Activated naive CD4-positive, alpha-beta T cell treated with anti-CD3 and anti-CD28 coated beads, Interleukin-2, amount 10 ng/mL, durations not matched to agents 7 days and 5 days (primary cell): ENCODE measurements at places on chromosomes 1 and 21.

GRCh38 chr1:180585994-180586359, 27.2 kb downstream of the OVAAL start:
- DNase-seq: no peak

DNA sequence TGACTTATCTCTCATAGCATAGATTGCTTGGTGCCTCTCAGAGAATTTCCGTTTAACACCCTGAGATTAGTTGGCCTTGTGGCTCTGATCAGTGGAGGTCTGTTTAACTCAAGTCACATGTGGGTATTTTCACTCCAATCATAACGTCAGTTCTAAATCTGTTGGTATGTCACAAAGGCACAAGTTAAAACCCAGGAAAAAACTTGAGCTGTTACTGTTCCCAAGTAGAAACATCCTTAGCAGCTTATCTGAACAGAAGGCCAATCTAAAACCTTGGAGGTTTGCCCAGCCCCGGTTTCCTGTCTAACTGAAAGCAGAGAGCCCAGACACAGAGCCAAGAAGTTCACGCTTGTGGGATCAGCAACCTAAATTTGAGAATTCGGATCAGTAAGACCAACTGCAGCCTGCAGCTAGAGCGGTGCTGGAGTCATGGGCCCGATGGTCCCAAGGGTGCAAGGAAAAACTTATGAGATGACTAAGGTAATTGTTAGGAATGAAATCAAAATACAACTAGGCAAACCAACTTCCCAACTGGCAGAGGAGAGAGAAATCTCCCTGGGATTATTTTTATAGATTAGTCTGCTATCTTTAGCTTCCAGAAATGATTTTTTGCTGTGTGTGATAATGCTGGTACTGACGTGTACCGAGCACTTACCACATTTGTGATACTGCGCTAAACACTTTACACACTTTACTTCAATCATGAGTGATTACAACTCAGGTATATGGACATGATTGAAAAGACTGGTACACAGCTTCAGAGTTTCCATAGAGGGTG, 90.2 kb upstream of the C1orf21 start:
- DNase-seq: no peak

- DNase-seq: peak; percentile 37
Measured at GRCh38 chr1:110686188-110686587, 11.4 kb upstream of the KCNA3 start.

- DNase-seq: peak; percentile 37
Measured at GRCh38 chr1:3727042-3727824, 25.0 kb upstream of the CCDC27 start.

GRCh38 chr1:154154534-154155191, at the start of gene NUP210L:
TSS of gene NUP210L (minus strand) at chr1:154155073.
- DNase-seq: no peak

DNA sequence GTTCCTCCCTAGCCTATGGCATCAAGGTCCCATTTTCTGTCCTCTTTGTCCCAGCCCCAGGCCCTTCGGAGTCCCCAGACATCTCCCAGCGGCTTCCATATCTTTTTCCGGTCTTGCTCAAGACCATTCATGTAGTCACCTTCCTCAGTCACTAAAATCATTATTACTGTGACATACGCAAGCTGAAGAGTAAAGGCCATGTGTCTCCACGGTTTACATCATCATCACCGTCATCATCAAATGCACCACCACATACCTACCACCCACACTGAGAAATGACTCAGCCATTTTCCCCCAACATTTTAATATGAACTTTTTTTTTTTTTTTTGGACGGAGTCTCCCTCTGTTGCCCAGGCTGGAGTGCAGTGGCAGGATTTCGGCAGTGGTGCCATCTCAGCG, 43.4 kb downstream of the FHAD1 start:
- no peak for DNase-seq

DNA sequence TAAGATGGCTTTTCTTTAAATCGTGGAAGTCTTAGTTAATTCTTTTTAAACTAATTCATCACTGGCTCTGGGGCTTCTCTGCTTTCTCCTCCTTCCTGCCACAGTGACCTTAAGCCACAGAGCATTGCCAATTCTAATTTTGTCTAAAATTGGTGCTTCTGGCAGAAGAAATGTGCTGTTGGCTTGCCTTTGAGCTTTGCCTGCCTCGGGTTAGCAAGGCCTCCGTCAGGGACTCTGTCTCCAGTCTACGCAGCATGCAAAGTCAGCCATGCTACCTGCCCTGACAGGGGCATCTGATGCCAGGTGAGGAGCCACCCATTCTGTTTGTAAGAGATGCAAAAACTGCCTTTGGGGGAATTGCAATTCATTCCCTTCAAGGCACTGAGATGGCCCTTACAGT, 25.2 kb downstream of the CLDN14 start:
- no peak for DNase-seq

DNA sequence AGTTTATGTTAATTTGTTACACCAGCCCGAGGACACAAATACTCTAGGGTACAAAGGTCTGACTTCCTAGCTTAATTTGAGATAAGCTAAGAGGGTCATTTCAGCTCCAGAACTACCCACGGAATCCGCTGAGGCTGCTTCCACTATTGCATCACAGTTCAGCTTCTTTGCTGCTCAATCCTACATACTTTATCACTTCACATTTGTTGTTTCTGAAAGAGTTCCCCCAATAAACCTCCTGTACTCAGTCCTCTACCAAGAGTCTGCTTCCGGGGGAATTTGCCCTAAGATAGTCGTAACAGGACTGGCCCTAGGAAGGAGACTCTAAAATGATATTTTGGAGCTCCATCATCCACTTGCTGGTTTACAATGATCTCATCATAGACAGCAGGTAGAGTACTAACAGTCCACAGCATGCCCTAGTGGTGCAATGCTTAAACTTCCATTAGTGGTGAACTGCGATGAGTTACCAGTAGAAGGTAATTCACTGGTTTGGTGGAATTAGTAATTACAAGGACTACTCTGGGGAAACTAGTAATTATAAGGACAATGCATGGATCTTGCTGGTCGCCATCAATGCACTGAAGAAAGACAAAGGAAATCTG, 229.3 kb downstream of the USH2A start:
- DNase-seq: no peak

- no peak for DNase-seq
Measured at GRCh38 chr1:243792401-243792800, 57.6 kb downstream of the AKT3 start.

DNA sequence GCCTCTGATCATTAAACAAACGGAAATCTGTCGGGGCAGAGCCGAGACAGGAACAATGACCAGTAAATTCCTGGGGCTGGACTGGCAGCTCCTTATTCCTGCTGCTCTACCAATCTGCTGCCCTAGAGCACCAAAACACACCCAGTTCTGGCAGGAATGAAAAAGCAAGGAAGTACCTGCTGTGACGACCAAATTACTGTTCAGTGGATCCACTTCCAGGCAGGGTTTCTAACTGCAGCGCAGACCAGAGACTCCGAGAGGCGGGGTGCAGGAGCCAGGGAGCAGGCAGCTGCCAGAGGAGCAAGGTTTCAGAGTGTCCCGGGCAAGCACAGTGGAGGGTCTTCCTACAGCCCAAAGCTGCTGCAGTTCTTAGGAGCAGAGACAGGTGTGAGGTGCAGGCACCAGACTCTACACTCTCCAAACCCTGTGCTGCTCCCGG, 32.4 kb downstream of the KANK4 start:
- no peak for DNase-seq

DNA sequence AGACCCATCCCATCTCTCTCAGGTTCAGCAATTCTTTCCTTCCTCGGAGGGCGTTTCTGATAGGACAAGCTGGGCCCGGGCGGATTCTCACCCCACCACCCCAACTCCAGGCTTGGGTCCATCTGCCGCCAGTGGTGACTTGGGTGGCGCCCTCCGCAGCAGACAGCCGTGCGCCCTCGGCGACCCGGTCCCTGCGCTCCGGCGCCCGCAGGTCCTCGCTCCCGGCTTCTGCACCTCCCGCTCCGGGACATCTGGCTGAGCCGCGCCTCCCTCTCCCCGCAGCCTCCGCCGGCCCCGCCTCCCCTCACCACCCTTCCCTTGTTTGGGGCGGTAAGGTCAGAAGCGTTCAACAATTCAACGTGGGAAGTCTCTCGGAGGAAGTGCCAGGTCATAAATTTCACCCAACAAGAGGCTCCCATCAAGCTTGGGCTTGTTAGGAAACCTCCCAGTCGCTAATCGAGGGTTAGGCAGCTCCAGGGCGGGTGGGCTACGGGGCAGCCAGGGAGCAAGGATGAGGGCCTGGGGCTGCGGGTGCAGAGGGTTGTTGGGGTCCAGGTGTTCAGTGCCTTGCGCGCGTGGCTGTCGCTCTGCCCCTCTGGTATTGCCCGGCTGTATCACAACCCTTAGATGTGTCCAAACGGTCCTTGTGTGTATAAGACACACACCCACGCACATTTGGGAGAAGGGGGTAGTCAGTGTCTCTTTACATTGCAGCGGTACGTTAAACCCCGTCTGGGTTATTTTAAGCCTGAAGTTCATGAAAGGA, 39.8 kb downstream of the OLIG1 start:
- peak; percentile 45 for DNase-seq

DNA sequence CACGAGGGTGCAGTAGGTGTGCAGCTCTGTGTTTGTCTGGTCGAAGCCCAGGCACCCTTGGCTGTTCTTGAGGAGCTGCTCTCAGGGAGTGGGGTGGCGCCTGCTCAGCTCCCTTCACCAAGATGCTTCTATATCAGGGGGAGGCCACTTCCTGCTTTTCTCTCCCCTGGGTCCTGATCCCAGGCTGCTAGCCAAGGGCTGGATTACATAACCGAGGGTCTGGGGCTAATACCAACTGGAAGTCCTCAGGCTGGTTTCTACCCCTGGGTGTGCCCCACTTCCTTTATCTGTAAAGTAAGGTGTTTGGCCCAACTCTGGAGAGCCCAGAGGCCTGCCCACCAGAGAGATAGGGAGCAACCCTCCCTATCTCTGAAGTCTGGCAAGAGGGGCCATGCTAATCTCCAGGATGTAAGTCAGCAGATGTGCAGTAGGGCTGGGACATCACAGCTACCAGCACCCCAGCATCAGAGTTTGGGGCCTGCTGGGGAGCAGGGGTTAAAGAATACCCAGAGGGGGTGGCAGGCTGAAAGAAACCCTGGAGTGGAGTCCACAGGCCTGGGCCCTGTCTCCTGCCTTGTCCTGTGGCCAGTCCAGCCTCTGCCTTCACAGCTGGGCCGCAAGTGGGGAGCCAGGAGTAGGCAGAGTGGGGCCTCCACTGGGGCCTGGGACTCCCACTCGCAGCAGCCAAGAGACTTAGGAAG, 2.1 kb downstream of the SELENBP1 start:
- no peak for DNase-seq

- no peak for DNase-seq
Measured at GRCh38 chr1:195981448-195982139, 626.6 kb downstream of the KCNT2 start.

GRCh38 chr1:235229868-235230267, 68.8 kb upstream of the RBM34 start:
- no peak for DNase-seq

GRCh38 chr1:204033306-204033705, 39.6 kb upstream of the SOX13 start:
- DNase-seq: no peak

- DNase-seq: no peak
Measured at GRCh38 chr21:43912500-43912899, 47.5 kb downstream of the AGPAT3 start.

DNA sequence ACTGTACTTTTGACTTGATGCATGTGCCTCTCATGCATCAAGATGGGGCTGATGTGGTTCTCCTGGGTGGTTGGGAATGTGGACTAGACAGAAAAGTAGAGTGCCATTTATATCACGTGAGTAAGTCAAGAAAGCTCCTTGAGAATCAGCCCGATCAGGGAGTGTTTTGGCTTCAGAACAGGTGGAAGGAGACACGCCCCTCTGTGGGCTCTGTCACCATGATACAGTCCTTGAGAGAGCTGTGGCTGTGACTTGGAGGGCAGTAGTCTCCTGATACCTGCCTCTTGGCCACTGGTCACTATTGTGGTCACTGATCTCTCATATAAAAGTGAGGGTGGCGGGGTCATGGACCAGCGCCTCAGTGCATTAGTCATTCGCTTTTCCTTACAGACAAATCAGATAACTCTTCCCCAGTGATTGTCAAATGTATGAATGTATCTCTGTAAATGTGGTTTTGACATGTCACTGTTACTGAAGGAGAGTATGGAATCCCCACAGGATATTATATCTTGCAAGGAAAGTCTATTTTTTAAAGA, 8.9 kb upstream of the C4BPB start:
- DNase-seq: no peak

DNA sequence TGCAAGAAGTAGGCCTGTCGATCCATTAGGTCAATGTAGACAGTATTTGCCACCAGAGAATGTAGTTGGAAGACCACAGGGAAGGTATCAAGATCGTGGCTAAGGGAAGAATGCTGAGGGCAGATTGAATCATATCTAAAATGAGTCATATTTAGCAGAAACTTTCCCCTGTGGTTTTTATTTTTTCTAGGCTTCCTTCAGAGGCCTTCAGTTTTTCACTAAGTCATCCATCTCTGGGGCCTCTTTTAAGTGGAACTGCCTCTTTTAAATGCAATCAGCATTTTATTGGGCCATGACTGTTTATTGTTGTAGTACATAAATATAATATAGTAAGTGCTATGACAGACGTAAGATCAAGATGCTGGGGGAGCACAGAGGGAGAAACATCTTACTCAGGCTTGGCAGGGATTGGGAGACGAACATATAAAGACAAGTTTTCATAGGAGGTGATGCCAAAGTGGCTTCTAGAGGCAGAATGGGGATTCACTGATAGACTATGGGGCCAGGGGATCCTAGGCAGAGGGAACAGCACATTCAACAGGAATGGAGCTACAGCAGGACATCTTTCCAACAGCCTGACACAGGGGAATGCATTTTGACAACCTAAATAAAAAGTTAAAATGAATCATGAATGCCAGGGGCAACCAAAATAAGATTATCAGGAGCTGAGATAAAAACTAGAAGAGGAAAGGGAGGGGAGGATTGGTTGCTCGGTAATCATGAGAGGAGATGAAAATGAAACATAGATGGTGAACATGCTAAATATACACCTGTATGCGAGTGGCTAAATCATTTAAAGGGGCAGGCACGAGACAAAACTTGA, 20.1 kb downstream of the UBE2U start:
- no peak for DNase-seq

DNA sequence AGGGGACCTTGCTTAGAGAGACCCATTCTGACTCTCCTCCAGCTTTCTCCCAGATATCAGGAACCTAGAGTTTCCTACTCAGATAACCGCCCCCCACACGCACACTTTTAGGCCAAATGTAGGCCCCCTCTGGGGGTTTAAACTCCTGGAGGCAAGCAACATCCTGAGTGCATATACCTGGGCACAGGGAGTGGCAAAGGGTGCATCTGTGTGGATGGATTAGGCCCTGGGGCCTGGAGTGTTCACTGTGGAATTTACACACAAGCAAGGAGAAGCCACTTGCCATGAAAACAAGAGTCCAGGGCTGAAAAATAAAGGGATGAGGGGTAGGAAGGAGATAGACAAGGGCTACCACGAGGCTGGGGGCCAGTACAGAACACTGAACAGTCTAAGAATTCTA, 343.1 kb downstream of the NTNG1 start:
- no peak for DNase-seq

DNA sequence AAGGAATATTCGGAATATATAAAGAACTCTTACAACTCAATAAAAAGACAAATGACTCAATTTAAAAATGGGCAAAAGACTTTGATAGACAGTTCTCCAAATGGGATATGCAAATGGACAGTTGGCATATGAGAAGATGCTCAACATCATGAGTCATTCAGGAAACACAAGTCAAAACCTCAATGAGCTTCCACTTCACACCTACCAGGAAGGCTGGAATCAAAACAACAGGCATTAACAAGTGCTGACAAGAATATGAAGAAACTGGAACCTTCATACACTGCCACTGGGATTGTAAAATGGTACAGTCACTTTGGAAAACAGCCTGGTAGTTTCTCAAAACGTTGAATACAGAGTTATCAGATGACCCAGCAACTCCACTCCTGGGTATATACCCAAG, 17.2 kb downstream of the PGBD5 start:
- no peak for DNase-seq
